ENCODE measurements at places on chromosomes 1 and 21.

- peak overlapping the region; percentile 3 for H3K27ac ChIP-seq
- no peaks in the 10 kb centered on the region for H3K27me3 ChIP-seq
- peaks cover 31% of the 10 kb centered on the region for H3K4me1 ChIP-seq
- peaks cover 2% of the 10 kb centered on the region for H3K36me3 ChIP-seq
Measured at GRCh38 chr21:31724552-31724951, 7.4 kb downstream of the SCAF4 start.

- H3K4me1 ChIP-seq: peaks cover 3% of the 10 kb centered on the region
- no peak for DNase-seq
- H3K4me3 ChIP-seq: no peak overlapping the region
- no peaks in the 10 kb centered on the region for H3K36me3 ChIP-seq
- H3K27ac ChIP-seq: no peak overlapping the region
Measured at GRCh38 chr1:18816808-18817207, 42.7 kb downstream of the TAS1R2 start.

GRCh38 chr21:36155603-36156338 lies 853 bp upstream of the DOP1B start:
- H3K27ac ChIP-seq: no peak overlapping the region
- H3K27me3 ChIP-seq: no peaks in the 10 kb centered on the region
- peaks cover 13% of the 10 kb centered on the region for H3K4me1 ChIP-seq

- no peaks in the 10 kb centered on the region for H3K27me3 ChIP-seq
- no peak within 1 kb of the TSS for H3K4me3 ChIP-seq
- H3K27ac ChIP-seq: no peak within 1 kb of the TSS
- H3K36me3 ChIP-seq: no peaks in the 10 kb centered on the region
- DNase-seq: no peak
Measured at GRCh38 chr1:15742339-15742801, at the start of gene TMEM82. Gene TMEM82, plus strand, starts transcription at chr1:15742499. Its CDS starts 61 bp downstream, at chr1:15742560.

- H3K4me1 ChIP-seq: peaks cover 29% of the 10 kb centered on the region
- H3K4me3 ChIP-seq: no peak overlapping the region
- H3K36me3 ChIP-seq: peaks cover 3% of the 10 kb centered on the region
- no peak overlapping the region for H3K27ac ChIP-seq
- no peak for DNase-seq
Measured at GRCh38 chr1:155859881-155860871, 809 bp downstream of the SYT11 start.

DNA sequence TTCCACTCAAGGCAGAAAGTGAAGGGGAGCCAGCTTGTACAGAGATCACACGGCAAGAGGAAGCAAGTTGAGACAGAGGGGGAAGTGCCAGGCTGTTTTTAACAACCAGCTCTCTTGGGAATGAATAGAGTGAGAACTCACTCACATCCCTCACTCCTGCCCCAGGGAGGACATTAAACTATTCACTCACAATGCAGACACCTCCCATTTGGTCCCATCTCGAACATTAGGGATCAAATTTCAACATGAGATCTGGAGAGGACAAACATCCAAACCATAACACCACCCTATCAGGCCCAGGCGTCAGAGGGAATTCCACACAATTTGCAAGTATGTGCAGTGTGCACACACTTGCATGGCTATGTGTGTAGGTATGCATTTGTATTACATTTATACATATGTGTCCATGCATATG lies 62.7 kb downstream of the DMAP1 start:
- no peak overlapping the region for H3K27ac ChIP-seq
- peaks cover 5% of the 10 kb centered on the region for H3K36me3 ChIP-seq
- H3K27me3 ChIP-seq: no peaks in the 10 kb centered on the region
- no peak for DNase-seq
- H3K4me3 ChIP-seq: no peak overlapping the region
